ENCODE measurements at places on chromosomes 6 and 20. TPM values are rescaled to one million over a fixed set of nuclear protein-coding genes. Genes with fewer than 3 reads are reported as not detected.

Gene ASIP
- not detected for total RNA-seq

Gene BFSP1
- 4.5 TPM for total RNA-seq

Gene FLRT3
- 2.0 TPM for total RNA-seq

Gene TBX18
- 18.6 TPM for total RNA-seq

Gene CRIP3
- total RNA-seq, result 0.20 TPM

Gene ADAM33
- total RNA-seq, result 0.06 TPM

Gene SNAI1
- total RNA-seq, result 11.6 TPM

Gene C6orf15
- total RNA-seq, result not detected

Gene CLPSL1
- not detected for total RNA-seq

Gene PLEKHG1
- 0.40 TPM for total RNA-seq

Gene ZNF831
- not detected for total RNA-seq

Gene CGA
- total RNA-seq, result not detected

Gene FKBP1C
- total RNA-seq, result 2.1 TPM

Gene DEFB127
- total RNA-seq, result not detected

Gene TRAPPC3L
- not detected for total RNA-seq

Gene LSM14B
- 24.6 TPM for total RNA-seq

Gene EZR
- 285 TPM for total RNA-seq

Gene CYP39A1
- total RNA-seq, result 0.06 TPM

Gene HIVEP2
- 4.2 TPM for total RNA-seq

Gene CRISP3
- total RNA-seq, result not detected

Gene MYH7B
- total RNA-seq, result 0.20 TPM

Gene EBF4
- total RNA-seq, result 2.4 TPM

Gene DNPH1
- total RNA-seq, result 95.7 TPM

Gene TCP1
- 247 TPM for total RNA-seq

Gene OR2B3
- total RNA-seq, result not detected

Gene GRM1
- total RNA-seq, result 0.08 TPM

Gene IL17F
- not detected for total RNA-seq

Measured in A549 treated with CpdA at 1 μM for 4 hours (cell line).